ENCODE measurements at places on chromosomes 5 and 9.

GRCh38 chr5:58871648-58872242, 288.9 kb downstream of the RAB3C start:
- no peak for DNase-seq

DNA sequence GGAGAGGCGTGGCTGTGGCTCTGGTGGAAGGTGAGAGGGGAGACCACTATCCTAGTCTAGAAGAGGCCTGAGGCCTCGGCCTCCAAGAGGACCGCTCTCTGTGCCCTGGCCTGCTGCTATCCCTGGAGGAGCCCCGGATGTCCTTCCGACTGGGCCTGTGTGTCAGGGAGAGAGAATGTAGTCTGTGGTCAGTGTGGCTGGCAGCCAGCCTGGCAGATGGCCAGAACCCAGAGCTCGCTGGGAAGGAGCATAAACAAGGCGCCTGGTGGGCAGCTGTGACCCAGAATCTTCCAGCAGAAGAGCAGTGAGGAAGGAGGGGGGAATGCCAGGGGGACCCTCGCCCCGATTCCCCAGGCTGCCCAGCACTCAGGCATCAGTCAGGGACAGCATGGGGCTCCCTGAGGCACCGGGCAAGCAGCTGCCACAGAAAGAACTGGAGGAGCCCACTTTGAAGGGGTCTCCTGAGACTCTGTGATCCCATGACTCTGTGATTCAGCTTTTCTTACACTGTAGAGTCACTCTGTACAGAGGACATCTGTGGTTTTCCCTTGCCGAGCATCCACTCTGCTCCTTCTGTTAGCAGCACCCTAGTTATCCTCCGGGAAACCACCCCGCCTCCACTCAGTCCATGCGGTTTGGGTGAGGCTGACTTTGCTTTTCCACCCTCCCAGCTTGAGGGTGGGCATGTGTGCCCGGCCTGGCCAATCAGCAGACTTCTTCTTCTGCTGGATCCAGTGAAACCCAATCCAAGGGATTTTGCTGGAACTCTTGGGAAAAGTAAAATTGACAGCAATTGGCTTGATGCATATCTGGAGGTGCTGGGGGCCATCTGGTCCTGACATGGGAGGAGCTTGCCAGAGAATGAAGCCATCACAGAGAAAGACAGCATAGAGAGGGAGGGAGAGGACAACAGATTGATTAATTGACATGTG, 46.2 kb upstream of the PWWP2A start:
- no peak for DNase-seq

- no peak for DNase-seq
These were observed 1.1 kb upstream of the ANP32B start for GRCh38 chr9:97981846-97982682.

DNA sequence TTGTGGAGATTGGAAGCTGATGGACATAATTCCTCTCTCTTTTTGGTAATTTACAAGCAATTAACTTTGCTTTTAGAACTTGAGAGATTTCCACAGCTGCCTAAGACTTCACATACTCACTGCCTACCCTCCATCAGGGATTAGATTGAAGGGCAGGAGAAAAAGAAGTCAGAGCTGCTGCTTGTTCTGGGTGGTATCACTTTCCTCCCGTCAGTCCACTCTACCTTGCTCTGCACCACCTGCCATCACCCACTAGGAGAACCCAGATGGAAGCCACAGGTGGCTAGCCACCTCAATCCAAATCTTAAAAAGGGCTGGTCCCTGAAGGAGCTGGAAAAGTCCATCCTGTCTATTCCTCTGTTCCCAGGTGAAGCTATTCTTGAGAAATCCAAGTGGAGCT, 10.5 kb downstream of the IRF1 start:
- no peak for DNase-seq

- no peak for DNase-seq
These were observed 41.6 kb upstream of the RICTOR start for GRCh38 chr5:39115644-39116343.

GRCh38 chr9:660227-660626, 181.3 kb upstream of the DMRT1 start:
- no peak for DNase-seq

GRCh38 chr9:108101410-108101809, 611.8 kb upstream of the KLF4 start:
- no peak for DNase-seq

DNA sequence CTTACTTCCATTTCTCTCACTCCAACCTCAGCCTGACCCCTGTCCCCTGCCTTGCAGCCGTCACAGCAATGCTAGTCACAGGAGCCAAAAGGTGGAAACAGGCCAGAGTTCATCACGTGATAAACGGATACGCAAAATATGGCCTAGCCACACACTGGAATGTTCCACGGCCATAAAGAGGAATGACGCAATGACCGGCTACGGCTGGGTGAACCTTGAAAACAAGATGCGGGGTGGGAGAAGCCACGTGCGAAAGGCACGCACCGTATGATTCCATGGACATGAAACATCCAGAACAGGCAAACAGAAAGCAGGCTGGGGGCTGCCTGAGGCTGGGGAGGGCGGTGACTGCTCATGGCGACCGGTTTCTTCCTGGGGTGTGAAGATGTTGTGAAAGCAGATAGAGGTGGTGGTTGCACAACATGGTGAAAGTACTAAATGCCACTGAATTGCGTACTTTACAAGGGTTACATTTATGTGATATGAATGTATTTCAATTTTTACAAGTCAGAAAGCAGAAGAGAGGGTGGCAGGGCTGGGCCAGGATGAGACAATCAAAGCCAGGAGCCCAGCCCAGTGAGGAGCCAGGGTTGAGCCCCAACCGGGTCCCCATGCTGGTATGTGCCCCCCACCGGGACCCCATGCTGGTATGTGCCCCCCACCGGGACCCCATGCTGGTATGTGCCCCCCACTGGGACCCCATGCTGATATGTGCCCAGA, 117.8 kb upstream of the SARDH start:
- no peak for DNase-seq

DNA sequence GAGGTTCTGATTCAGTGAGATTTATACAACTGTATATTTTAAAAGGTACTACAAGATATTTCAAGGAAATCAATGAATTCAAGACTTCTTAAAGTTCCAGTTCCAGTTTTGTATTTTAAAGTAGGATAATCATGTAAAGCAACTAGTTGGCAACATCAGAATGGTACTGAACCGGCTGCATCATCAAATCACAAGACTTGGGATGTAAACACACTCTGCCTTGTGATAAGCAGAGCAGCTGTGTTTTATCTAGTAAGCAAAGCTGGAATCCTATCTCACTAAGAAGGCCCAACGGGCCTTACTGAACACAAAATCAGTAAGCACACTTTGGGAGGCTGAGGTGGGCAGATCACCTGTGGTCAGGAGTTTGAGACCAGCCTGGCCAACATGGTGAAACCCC, 327.2 kb upstream of the NREP start:
- no peak for DNase-seq

DNA sequence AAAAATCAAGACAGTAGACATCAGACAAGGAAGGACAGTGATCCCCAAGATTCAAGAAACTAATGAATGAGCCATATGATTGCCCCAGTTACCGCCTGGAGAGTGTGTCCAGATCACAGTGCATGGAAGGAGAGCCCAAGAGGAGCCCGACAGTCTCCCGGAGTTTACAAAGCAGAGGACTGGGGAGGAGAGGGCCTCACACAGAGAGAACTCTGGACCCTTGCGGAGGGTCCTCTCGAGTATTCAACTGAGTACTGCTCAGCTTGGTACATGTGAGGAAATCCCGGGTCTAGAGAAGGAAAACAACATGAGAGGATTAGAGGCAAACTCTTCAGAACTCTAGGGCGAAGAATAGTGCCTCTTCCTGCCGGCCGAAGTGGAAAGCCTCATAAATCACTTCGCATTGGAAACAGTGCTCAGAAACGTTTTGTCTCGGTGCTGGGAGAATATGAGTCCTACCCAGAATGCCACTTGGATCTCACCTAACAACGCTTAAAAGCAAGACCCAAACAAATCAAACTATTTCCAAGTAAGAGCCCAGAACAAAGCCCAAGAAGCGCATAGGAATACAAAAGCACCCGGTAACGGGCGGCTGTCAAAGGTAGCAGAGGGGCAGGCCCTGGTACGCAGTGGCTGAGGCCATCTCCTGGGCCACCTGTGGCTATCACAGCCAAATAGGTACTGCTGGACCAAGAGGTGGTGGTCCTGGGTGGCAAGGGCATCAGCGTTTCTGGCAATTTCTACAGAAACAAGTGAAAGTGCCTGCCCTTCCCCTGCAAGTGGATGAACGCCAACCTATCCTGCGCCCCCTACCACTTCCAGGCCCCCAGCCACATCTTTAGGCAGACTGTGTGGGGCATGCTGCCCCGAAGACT, 36.0 kb downstream of the FAM78A start:
- no peak for DNase-seq

- DNase-seq: no peak
These were observed 28.9 kb upstream of the HNRNPA0 start for GRCh38 chr5:137782984-137783536.
